Dorsolateral prefrontal cortex (tissue), 122 donors: ENCODE measurements at places on chromosomes 4 and X. TPM values are rescaled to one million over a fixed set of nuclear protein-coding genes. Genes with fewer than 3 reads are reported as not detected.

DNA sequence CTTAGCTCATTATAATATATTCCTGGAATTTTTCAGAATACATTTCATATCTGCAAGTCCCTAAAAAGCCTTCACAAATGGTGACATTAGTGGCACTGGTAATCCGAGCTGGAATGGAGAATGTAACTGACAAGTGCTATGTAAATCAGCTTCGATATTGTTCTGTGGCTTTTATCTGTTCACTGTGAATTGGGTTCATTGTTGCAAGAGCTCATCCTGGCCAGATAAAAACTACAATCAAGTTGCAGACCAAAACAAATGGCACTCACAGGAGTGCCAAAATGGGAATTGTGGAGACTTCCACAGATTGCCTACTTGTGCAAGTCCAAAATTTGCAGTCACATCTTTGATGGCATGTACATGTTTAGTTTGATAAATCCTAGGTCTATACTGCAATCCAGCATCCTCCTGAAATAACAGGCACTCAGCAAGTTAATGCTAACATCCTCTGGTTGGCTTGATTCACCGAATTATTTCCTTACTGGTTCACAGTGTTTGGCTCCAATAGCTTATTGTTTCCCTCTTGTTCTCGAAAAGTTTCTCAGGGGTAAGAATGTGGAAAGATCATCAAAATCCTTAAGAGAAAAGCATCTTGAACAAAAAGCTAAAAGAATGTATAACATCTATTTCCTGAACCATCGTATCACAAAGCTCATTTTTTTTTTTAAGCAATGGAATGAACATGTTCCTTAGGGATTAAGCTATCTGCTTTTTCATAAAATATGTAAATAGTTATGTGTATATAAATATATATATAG, 904.9 kb downstream of the CENPC start:
- DNase-seq = no peak

DNA sequence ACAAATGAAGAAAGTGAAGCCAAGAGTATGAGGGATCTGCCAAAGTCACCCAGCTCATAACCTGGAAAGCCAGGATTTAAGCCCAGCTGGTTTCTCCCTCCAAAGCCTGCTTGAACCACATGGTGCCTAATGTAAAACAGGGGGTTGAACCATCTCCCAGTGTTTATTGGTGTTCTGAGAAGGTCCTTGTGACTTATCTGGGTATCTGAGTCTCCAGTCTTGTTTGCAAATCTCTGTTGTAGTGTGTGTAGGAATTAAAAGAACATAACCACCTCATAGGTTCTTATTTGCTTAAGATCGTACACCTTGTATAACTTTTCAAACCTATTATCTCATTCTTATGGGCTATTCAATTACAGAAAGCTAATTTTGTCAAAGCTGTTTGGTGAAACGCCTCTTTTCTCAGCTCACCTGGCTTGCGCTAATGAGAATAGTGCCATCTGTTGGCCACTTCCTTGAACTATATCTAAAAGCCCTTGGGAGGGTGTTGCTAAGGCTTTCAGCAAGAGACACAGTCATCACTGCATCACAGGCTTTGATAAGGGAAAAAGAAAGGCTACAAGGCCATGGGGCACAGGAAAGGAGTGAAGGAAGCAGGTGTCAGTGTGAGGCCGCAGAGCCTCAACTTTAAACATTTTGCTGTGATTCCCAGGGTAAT, 34.0 kb downstream of the ETDB start:
- DNase-seq = no peak

- DNase-seq = no peak
These were observed 131.0 kb upstream of the MAP3K15 start for GRCh38 chrX:19646282-19646681.

DNA sequence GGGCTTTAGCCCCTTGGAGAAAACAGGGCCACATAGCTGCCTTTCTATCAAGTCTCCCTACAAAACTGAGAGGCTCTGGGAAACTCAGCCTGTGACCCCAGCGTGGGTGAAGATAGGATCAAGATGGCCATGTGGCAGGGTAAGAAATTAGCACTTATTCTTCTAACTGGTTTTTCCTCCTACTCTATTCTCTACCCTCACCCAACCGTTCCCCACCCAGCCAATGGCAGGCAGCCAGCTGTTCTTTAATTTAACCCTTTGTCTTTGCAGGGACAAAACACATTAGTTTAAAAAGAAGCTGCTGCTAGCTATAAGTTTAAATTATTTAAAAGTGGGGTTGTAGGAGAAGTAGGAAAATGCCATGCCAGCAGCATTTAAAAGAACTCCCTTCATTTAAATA, 2.8 kb downstream of the CLCN5 start:
- no peak for DNase-seq

- no peak for DNase-seq
These were observed 221.3 kb downstream of the STIM2 start for GRCh38 chr4:27081675-27082586.

- DNase-seq = no peak
These were observed 73.1 kb upstream of the EPGN start for GRCh38 chr4:74235135-74235534.

DNA sequence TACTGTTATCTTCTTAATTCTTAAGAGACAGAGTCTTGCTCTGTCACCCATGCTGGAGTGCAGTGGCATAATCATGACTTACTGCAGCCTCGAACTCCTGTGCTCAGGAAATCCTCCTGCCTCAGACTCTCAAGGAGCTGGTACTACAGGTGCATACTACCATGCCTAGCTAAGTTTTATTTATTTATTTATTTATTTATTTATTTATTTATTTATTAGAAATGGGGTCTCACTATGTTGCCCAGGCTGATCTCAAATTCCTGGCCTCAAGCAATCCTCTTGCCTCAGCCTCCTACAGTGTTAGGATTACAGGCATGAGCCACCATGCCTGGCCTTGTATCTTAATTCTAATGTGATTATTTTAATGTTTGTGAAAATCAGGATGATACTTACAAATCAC, 125.6 kb downstream of the THOC2 start:
- DNase-seq = no peak

GRCh38 chr4:139085141-139085540, 69.6 kb downstream of the NOCT start:
- DNase-seq = no peak

DNA sequence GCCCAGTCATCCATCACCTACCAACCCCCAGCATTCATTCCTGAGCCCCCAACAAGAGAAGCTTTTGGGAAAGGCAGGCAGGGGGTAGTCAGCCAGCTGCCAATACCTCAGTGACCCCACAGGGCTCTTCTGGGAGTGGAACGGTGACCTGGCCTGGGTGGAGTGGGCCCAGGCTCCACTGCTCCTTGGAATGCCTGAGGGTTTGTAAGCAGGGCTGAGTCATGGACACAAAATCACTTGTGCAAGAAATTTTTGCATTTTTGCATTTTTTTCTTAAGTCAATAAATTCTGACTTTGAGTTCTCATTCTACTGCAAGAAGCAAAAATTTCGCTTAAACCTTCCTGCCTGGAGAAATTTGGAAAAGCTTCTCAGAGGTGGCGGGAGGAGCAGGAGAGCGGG, 18.5 kb downstream of the SORCS2 start:
- no peak for DNase-seq

DNA sequence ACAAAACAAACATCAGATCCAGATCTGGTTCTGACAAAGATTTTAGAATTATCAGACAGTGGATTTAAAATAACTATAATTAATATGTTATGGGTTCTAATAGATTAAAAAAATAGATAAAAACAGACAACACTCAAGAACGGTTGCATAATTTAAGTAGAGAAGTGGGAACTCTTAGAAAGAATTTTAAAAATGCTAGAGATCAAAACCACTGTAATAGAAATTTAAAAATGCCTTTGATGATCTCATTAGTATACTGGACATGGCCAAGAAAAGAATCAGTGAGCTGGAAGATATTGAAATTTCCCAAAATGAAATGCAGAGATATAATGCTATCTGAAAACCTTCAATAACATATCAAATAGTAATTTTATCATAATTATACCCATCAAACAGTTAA, 28.3 kb upstream of the DYNLT3 start:
- DNase-seq = no peak

DNA sequence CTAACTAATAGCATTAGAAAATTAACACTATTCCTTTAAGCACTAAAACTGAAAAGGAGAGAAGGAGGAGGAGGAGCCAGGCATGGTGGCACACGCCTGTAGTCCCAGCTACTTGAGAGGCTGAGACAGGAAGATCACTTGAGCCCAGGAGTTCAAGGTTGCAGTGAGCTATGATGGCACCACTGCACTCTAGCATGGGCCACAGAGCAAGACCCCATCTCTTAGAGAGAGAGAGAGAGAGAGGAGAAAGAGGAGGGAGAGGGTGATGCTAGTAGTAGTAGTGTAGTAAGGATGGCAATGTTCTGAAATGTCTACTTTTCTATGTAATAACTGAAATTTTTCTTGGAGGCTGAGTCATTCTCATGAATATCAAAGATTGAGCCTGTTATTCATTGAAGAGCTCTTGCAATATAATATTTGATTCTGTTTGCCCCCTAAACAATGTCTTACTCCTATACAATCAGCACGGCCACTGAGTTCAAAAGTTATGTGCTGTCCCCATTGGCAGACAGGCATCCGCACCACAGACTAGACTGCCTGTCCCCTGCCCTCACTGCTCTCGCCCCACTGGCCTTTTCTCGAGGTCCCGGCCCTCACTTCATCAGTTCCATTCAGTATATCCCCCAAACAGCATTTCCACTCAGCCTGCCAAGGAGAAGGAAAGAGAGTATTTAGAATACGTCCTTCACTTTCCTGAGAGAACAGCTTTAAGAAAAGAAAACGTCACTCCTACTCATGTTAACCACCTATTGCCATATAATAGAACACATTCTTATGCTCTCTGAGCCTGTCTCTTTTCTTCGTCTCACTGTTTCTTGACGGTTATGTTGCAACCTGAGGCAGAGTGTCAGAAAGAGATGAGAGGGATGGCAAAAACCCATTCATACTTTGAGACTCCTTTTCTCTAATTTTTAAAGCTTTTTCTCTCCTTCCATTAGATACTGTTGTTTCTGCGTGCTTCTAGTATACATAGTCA, 238.1 kb downstream of the PALLD start:
- no peak for DNase-seq

Gene GTPBP6
- total RNA-seq = 57.4 TPM

Gene FABP2
- total RNA-seq = not detected

Gene BMPR1B
- total RNA-seq = 27.7 TPM

Gene SH3TC1
- total RNA-seq = 23.8 TPM

Gene BCORL1
- total RNA-seq = 14.3 TPM

Gene PHKA1
- 5.5 TPM for total RNA-seq

Gene PAGE5
- total RNA-seq = not detected

Gene P2RY4
- 0.71 TPM for total RNA-seq

Gene TRAM1L1
- 10.5 TPM for total RNA-seq
